Activated CD8-positive, alpha-beta memory T cell treated with anti-CD3 and anti-CD28 coated beads for 4 hours (primary cell): ENCODE measurements at places on chromosomes 16 and 17.

- no peak for DNase-seq
Measured at GRCh38 chr17:27665549-27665948, 34.6 kb downstream of the LGALS9 start.

DNA sequence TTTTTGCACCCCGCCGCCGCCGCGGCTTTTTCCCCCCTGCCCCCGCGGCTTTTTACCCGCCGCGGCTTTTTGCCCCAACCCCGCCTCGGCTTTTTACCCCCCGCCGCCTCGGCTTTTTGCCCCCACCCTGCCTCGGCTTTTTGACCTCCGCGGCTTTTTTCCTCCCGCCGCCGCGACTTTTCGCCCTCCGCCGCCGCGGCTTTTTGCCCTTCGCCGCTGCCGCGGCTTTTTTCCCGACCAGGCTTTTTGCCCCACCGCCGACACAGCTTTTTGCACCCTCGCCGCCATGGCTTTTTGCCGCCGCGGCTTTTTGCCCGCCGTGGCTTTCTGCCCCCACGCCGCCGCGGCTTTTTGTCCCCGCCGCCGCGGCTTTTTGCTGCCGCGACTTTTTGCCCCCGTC lies 137.0 kb upstream of the TP53TG3D start:
- DNase-seq = no peak

- no peak for DNase-seq
Measured at GRCh38 chr16:63617047-63617989, 1504.5 kb downstream of the CDH11 start.

- DNase-seq = no peak
Measured at GRCh38 chr16:80611171-80611929, 70.6 kb downstream of the DYNLRB2 start.

DNA sequence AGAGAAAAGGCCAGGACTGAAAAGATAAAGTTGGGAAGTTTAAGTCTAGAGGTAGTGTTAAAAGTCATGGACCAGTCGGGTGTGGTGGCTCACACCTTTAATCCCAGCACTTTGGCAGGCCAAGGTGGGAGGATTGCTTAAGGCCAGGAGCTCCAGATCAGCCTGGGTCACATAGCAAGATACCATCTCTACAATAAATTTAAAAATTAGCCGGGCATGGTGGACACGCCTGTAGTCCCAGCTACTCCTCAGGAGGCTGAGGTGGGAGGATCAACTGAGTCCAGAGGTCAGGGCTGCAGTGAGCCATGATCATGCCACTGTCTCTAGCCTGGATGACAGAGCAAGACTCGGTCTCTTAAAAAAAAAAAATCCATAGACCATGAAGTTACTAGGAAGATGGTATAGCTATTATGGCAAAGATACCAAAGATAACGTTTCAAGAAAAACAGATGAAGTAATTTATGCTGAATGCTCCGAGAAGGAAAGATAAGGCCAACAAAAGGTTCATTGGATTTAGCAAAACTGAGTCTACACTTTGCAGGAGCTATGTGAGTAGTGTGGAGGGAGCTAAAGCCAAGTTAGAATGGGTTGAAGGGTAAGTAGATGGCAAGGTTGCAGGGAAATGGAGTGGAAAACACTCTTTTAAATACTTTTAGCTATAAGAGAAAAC lies 11.7 kb downstream of the TRIM37 start:
- no peak for DNase-seq

DNA sequence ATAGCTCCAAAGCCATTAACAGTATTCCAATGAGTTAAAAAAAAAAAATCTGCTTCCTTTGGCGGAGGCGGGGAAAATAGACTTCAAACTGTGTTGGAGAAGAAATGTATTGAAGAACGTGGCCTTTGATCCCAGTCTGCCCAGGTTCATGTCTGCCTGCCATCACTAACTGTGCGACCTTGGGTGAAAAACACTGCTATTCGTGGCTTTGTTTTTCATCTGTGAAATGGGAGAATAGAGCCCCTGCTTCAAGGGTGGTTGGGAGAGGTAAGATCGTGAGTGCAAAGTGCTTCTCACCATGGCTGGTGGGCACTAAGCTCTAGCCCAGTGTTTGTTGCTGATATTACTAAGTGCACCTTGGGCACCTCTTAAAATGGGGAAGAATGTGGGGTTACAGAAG lies 69.5 kb downstream of the VPS35L start:
- DNase-seq = no peak

- DNase-seq = no peak
Measured at GRCh38 chr16:58503863-58504688, 4.1 kb downstream of the NDRG4 start.

GRCh38 chr17:38921756-38922411 lies 3.5 kb upstream of the LASP1NB start:
- no peak for DNase-seq

GRCh38 chr17:81371910-81372760 lies 23.1 kb upstream of the BAHCC1 start:
- no peak for DNase-seq

DNA sequence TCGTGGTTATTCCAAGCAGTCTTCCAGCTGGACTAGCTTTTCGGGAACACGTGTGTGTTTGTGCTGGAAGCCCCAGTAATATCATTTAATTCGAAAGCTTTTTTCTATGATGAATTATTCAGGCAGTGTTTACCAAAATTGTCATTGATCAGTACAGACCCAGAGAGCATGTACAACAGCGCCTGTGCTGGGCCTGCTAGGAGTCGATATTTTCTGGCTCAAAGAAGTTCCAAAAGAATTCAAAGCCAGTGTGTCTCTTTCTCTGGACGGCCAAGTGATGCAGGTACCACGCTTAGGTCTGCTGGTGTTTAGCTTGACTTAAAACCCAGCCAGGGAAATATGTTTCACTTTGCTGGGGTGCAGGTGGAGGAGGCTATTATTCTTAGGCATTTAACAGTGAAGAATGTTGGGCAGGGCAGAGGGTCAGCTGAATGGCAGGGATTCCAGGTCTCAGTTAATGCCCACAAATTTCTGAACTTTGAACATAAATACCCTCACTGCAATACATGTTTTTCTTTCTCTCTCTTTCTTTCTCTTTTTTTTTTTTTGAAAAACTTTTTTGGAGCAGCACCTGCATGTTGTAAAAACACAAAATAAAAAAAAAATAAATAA lies 401.3 kb downstream of the WWOX start:
- no peak for DNase-seq

DNA sequence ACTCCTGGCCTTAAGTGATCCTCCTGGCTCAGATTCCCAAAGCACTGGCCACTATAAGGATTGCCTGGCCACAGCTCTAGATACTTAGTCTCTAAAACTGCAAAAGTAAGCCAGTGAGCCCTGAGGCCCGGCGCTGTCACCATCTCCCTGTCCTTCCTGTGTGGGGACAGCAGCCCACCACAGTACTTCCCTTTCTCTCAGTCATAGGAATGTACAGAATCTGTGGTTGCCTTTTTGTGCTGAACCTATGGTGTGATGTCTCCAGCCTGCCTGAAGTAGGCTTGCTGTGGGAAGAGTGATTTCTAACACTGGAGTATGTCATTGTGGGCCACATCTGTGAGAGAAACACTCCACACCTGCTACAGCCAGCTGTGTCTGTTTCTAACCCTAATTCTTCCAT lies 24.7 kb downstream of the NTAN1 start:
- DNase-seq = no peak

DNA sequence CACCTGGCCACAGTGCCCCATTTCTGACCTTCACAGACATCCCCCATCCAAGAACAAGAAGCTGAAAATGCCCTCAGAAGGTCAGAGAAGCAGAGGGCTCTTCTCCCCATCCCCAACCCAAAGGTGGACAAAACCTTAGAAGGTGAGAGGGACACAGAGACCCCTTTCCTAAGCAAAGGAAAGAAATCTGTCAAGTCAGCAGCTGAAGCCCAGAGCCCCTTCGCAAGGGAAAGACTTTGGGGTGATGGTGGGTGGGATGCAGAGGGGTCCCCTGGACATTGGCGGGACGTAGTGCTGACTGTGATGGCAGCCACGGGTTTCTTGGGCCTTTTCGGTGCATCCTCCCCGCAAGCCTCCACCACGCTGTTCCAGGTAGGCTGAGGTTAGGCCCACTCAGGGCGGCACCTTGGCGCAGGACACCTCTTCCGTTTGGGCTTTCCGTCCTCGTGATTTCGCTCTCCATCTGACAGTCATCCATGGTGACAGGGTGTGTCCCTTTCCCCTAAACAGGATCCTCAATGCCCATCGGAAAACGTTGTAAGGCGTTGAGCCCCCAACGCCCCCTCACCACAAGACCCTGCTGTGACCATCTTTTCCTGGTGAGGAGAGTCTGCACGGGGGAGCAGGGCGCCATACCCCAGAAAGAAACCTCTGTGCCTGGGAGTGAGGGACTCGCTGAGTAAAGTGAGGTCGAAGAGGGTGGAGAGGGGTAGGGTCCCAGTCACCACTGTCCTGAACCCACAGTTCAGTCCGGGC lies 10.7 kb upstream of the GSDMA start:
- DNase-seq = no peak
